AG08396 (cell line): ENCODE measurements at places on chromosomes 2 and 18.

DNA sequence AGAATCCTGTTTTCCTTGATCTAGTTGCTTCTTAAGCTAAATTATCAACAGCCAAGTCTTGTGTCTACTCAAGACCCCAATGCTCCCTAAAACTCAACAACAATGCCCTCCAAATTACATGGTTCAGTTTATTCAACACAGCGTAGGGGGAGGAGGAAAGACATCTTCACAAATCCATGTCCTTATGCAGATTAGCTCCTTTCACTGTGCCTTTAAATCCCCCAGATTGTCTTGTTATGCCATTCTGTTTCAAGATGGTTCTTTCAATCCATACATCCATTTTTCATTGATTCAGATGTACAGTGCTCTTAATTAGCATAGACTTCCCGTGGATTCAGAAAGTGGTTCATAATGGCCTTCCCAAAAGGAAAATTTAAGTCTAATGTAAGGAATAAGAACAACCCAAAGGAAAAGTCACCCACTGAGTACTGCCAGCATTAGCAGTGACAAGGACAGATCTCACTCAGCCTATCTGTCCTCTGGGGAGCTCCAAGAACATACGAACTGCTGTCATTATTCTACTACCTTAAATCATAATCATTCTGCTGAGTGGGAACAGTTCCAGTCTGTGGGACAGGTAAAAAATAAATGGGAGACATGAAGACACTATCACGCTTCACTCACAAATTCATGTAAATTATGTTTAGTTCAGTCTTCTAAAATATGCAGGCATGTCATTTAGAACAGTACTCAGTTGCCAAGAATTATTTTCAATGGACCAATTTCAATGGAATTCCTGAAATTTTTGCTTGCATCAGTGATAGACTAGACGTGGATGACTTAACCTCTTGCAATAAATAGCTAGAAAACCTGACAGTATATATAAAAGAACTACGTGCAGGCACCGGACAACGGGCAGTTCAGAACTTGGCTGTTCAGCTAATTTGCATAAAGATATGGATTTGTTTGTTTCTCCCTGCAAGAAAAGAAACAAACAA, 58.9 kb upstream of the RNU4ATAC start:
- peak; percentile 46 for DNase-seq

GRCh38 chr2:195520671-195521155, 136.3 kb upstream of the SLC39A10 start:
- peak; percentile 89 for DNase-seq

DNA sequence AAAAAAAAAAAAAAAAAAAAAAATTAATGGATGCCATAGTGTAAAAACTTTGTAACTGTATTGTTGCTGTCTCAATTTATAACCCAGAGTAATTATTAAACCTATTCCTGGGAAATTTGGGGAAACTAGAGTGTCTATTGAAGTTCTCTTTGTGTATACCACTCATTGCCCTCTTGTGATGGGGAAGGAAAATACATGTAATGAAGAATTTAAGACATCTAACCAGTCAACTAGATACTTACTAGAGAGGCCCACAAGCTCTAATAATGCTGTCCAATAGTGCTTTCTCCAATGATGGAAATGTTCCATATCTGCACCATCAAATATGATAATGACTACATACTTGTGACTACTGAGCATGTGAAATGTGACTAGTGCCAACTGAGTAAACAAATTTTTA, 168.5 kb upstream of the SLC39A10 start:
- DNase-seq = no peak

DNA sequence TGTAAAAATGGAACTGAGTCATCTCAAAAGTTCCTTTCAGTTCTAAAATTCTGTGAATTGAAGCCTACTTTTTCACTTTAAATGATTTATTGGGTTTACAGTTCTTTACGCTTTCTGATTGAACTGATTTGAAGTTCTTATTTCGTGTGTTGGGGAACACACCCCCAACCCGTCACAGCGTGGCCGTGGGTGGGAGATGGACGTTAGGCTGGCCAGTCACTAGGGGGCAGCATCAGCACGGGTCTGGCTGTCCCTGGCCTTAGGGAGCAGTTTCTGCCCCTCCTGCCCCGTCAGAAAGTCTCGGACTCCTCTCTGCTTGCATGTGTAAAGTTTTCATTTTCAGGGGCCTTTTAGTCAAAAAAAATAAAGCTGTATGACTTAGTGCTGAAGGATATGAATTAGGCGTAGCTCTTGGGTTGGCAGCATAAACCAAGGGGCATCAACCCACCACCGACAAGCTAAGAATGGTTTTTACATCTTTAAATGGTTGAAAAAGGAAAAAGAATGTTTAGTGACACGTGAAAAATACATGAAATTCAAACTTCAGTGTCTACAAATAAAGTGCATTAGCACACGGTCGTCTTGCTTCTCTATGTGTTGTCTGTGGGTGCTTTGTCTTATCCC, 63.4 kb downstream of the ZCCHC2 start:
- peak; percentile 89 for DNase-seq

DNA sequence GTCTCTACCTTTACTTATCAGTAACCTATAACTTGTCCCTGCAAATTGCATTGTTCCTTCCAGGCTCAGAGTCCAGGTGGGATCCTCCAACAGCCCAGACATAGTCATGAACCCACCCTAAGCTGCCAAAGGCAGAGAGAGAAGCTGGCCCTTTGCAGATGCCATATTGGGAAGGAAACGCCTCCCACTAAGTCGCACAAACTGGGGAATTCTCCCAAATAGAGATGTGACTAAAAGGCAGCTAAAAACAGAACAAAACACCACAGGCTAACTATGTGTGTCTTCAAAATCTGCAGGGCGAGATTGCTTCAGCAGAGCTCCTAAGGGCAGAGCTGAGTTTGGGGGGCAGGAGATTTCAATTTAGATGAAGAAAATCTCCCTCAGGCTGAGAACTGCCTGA, 38.5 kb upstream of the SIGLEC15 start:
- DNase-seq = no peak

GRCh38 chr2:218298314-218298875, 6.1 kb upstream of the TMBIM1 start:
- DNase-seq = no peak

DNA sequence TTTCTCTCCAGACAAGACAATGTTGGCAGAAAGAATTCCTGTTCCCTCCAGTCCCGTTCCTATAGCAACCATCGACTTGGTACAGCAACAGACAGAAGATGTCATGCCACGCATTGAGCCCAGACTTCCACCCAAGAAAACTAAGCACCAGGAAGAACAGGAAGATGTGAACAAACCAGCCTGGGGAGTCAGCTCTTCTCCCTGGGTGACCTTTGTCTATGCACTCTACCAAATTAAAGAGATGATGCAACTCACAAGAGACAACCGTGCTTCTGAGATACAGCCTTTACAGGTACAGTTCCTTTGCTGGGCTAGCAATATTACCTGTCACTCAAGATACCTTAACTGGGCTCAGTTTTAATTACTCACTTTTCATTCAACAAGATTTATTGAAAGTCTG, 37.1 kb downstream of the NEMP2 start:
- DNase-seq = no peak

DNA sequence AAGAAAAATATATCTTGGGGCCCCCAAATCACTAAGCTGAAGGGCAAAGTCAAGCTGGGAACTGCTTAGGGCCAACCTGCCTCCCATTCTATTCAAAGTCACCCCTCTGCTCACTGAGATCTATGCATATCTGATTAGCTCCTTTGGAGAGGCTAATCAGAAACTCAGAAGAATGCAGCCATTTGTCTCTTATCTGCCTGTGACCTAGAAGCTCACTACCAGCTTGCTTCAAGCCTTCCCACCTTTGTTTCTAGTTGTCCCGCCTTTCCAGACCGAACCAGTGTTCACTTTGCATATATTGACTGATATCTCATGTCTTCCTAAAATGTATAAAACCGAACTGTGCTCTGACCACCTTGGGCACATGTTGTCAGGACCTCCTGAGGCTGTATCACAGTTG, 479.4 kb downstream of the METTL4 start:
- no peak for DNase-seq

GRCh38 chr2:59903994-59904544, 649.4 kb downstream of the BCL11A start:
- DNase-seq = no peak

GRCh38 chr2:144876013-144876412, 356.1 kb upstream of the ZEB2 start:
- DNase-seq = no peak

- no peak for DNase-seq
These were observed 1472.3 kb upstream of the CELF4 start for GRCh38 chr18:39037925-39038324.

DNA sequence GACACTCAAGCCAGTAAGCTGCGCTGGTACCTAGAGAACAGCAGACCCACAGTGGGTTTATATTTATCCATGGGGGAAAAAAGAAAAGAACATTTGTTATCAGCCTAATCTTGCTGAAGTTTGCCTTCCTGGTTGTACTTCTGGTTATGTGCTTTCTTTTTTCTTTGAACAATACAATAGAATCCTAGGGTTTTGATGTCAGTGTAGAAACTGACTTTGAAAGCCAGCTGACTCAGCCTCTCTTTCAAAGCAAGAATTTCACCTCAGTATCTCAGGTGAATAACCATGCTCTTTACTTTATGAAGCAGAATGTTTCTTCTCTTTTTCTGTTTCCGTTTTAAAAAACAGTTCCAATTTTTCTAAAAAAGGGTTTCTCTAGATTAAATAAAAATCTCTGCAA, 78.4 kb downstream of the CD8B2 start:
- no peak for DNase-seq

DNA sequence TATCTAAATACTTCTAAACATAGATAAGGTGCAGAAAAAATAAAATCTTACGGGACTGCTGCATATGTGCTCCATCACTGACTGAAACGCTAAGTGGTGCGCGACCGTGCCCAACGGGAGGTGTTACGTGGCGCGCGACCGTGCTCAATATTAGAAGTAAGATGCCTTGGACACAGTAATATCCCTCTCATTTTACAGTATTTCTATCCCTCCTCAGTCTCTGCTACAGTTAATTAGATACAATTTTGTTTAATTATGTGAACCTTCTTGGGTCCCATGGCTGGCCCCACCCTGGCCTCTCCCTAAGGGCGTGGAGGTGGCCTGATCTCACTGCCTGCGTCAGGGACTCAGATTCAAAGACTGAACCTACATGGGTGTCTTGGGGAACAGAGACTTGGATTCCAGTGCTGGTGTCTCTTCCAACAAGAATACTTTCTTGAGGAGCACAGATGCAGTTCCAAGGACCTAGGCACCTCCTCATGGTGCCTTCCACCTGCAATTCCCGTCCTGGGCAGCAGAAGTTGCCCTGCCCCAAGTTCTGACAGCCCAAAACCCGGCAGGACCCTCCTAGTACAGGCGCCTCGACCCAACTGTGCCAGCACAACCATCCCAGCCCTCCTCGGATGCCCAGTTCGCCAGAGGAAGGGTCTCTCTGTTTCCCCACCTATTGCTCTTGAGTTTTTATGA, 59.2 kb downstream of the PARD6G start:
- DNase-seq = no peak

- no peak for DNase-seq
These were observed 205.7 kb downstream of the SOCS6 start for GRCh38 chr18:70494524-70494923.

- no peak for DNase-seq
These were observed 10.4 kb upstream of the KLHL30 start for GRCh38 chr2:238128061-238128440.
